IMR-90 (cell line): ENCODE measurements at places on chromosomes 4 and X. TPM values are rescaled to one million over a fixed set of nuclear protein-coding genes. Genes with fewer than 3 reads are reported as not detected.

The CLGN gene
- 0.55 and 0.75 TPM in 2 replicates for polyA plus RNA-seq

The SUPT20HL2 gene
- not detected in 2 replicates for polyA plus RNA-seq

The SLITRK4 gene
- not detected in 2 replicates for polyA plus RNA-seq

- DNase-seq = no peak
Observed at GRCh38 chr4:184907810-184908209, 82.0 kb upstream of the ACSL1 start.

DNA sequence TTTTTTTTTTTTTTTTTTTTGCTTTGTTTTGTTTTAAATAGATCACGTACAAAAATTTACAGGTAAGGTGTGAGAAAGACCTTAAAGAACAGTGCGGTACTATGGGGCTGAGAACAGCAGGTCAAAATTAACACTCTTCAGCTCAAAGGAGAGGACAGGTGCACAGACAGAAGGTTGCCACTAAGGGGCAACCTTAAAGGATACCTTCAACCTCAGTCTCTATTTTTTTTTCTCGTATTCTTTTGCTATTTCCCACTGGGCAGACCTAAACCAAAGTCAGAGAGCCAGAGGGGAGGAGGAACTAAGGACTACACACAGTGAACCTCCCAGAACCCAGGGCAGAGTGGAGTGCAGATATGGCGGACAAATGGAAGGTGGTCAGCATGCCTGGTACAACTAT lies 1984.3 kb upstream of the IGFBP7 start:
- no peak for DNase-seq

DNA sequence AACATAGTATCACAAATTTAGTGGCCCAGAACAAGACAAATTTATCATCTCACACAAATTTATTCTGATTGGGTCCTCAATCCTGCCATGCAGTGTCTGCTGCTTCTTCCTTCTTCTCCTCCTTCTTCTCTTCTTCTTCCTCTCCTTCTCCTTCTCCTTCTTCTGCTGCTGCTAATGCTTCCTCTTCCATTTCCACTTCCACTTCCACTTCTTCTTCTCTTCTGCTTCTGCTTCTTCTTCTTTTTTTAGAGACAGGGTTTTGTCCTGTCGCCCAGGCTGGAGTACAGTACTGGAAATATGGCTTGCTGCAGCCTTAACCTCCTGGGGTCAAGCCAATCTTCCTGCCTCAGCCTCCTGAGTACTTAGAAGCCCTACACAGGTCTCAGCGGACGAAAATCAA lies 37.5 kb downstream of the FGFBP1 start:
- no peak for DNase-seq

GRCh38 chrX:617401-617800 lies 13.2 kb upstream of the SHOX start:
- DNase-seq = no peak

DNA sequence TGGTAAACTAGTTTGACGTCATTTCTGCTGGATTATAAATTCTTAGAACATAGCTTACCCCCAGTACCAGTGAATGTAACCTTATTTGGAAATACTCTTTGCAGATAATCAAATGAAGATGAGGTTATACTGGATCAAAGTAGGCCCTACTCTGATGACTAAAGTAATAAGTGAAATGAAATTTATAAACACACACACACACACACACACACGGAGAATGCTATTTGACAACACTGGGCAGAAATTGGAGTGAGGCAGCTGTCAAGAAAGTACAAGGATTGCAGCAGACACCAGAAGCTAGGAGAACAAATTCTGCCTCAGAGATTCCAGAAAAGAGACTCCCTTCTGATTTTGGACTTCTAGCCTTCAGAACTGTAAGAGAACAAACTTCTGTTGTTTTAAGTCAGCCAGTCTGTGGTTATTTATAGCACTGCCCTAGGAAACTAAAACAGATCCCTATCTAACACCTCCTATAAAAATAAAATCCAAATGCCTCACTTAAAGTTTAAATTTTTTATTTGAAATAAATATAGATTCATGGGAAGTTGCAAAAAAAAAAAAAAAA lies 448.6 kb downstream of the PCDH18 start:
- peak; percentile 61 for DNase-seq
